ENCODE measurements at places on chromosomes 6 and 20. TPM values are rescaled to one million over a fixed set of nuclear protein-coding genes. Genes with fewer than 3 reads are reported as not detected.

- no peak overlapping the region for H3K27ac ChIP-seq
- H3K27me3 ChIP-seq = no peaks in the 10 kb centered on the region
- no peaks in the 10 kb centered on the region for H3K36me3 ChIP-seq
- DNase-seq = no peak
- peaks cover 14% of the 10 kb centered on the region for H3K4me1 ChIP-seq
- H3K4me3 ChIP-seq = no peak overlapping the region
These were observed 208.3 kb downstream of the SYNDIG1 start for GRCh38 chr20:24677626-24678315.

Gene WFDC12
- not detected for total RNA-seq

DNA sequence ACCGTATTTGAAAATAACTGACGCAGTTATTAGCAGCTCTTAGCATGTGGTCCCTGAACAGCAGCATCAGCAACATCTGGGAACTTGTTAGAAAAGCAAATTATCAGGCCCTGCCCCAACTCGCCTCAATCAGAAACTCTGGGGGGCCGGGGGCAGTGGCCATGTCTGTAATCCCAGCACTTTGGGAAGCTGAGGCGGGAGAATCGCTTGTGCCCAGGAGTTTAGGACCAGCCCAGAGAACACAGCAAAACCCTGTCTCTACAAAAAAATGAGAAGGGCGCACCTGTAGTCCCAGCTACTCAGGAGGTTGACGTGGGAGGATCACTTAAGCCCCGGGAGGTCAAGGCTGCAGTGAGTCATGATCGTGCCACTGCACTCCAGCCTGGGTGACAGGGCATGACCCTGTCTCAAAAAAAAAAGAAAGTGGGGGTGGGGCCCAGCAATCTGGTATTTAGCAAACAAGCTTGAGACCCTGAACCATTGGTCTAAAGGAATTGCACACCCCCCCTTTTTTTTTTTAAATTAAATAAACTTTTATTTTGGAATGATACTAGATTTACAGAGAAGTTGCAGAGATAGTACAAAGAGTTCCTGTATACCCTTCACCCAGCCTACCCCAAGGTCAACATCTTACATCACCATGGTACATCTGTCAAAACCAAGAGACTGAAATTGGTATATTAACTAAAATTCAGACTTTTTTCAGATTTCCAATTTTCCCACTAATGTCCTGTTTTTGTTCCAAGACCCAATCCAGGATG is 6.7 kb downstream of the SRXN1 start:
- no peak overlapping the region for H3K4me3 ChIP-seq
- no peak for DNase-seq
- H3K36me3 ChIP-seq = peaks cover 40% of the 10 kb centered on the region
- no peak overlapping the region for H3K27ac ChIP-seq

DNA sequence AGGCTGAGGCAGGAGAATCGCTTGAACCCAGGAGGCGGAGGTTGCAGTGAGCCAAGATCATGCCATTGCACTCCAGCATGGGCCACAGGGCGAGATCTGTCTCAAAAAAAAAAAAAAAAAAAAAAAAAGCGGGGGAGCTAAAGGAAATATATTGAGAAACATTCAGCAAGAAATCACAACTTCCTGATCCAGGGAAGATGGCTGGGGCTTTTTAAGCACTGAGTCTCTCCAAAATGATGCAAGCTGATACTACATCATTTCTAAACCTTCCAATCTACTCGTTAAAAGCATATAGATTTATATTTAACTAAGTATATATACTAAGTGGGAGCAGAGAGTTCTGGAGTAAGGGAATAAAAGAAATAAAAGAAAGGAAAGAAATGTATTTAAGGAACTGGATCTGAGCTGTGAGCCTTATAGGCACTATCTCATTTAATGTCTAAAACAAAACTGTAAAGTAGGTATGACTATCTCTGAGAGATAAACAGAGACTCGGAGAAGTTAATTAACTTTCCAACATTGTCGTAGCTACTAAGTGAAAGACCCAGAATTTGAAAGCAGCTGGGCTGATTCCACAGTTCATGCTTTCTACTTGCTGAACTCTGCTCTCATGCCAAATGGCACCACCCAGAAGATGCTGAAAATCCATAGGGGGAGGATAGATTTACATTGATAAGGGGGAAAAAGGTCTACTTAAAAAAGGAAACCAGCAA is 215.0 kb upstream of the MARCKS start:
- peak; percentile 17 for DNase-seq
- H3K27me3 ChIP-seq = no peaks in the 10 kb centered on the region
- H3K4me3 ChIP-seq = no peak overlapping the region
- peaks cover 19% of the 10 kb centered on the region for H3K4me1 ChIP-seq
- H3K27ac ChIP-seq = no peak overlapping the region

- no peaks in the 10 kb centered on the region for H3K4me1 ChIP-seq
- H3K27me3 ChIP-seq = peaks cover 9% of the 10 kb centered on the region
- H3K4me3 ChIP-seq = no peak overlapping the region
- H3K27ac ChIP-seq = no peak overlapping the region
- H3K36me3 ChIP-seq = no peaks in the 10 kb centered on the region
These were observed 101.1 kb downstream of the MAP3K7 start for GRCh38 chr6:90485635-90486277.

All from osteoblast (primary cell).